ENCODE measurements at places on chromosomes 1 and 21.

DNA sequence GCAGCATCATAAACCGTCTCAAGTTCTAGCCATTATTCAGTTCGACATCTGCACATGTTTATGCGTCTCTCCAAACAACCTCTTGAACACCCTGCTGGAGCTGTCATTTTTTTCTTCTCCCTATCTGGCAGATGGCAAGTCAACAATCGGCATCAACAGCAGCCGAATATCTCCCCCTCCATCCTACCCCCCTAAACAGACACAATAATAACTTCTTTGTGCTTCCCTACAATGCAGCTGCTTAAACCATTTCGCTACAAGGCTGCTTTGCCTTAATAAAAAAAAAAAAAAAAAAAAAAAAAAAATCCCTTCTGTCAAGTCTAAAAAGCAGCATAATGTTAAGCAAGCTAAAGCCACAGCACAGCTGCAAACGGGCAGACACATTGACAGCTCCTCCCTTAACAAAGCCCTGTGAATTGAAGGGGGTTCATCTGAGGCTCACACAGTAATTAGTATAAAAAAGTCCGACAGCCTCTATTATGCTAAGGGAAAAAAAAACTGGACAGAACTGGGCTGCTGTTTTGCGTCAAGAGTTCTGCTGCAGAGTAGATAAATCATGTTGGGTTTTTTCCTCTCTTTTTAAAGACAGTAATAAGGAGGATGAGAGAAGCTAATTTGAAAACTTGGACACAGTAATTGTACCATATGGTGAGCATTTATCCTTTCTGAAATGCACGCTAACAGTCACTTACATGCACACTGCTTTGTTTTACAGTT lies 136.4 kb downstream of the AKT3 start:
- DNase-seq: no peak

GRCh38 chr1:245901037-245901436 lies 606.0 kb downstream of the SMYD3 start:
- DNase-seq: no peak

- DNase-seq: no peak
Observed at GRCh38 chr1:235617808-235618207, 31.8 kb downstream of the GNG4 start.

DNA sequence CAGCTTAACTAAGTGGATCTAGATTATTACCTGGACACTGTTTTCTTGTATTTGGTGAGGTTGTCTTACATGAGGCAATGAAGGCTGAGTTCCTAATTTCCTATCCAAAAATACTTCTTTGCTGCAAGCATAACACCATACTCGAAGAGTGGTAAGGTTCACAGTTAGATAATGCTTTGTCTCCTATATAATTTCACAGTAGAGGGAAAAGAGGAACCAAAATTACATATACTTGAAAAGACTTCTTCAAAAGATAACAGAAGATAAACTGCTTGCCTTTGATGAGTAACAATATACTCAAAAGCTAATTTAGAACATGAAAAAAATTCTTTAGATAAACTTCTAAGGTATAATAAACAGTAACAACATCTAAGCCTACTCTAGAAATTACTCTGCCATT lies 20.4 kb downstream of the USP33 start:
- DNase-seq: no peak

GRCh38 chr1:61245696-61246400 lies 163.5 kb downstream of the NFIA start:
- DNase-seq: no peak

DNA sequence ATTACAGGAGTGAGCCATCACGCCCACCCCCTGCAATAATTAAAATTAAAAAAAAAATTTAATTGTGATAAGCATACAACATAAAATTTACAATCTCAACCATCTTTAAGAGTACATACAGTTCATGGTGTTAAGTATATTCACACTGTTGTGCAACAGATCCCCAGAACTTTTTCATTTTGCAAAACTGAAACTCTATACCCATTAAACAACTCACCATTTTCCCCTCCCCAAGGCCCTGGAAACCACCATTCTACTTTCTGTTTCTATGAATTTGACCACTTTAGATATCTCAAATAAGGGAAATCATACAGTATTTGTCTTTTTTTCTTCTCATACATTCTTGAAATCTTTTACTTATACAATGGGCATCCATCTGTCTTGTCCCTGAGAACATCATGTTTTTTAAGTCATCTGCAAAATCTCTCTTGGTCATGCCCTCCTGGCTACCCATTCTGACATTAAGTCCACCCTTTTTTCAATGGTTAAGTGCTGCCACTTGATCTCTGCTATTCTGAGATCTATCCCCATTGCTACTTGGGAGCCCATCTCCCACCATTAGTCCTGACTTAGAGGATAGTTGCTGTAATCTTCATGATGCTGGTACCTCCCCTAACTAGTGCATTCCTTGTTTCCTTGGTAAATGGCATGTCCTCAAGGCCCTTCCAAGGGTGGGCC lies 39.4 kb upstream of the ZFYVE9 start:
- DNase-seq: peak; percentile 33

DNA sequence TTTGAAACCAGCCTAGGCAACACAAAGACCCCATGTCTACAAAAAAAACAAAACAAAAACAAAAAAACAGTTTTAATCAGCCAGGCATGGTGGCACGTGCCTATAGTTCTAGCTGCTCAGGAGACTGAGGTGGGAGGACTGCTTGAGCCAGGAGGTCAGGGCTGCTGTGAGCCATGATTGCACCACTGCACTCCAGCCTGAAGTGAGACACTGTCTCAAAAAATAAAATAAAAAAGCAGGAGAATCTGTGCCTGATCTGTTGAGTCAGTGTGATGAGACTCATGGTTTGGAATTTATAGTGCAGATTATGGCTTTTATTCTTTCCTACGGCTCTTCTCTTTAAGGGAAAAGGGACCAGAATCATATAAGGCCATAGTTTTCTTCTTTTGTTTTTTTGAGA lies 16.5 kb downstream of the TRIT1 start:
- DNase-seq: no peak

GRCh38 chr1:18396247-18396980 lies 84.3 kb upstream of the KLHDC7A start:
- no peak for DNase-seq
